NB4 (cell line): ENCODE measurements at places on chromosomes 3 and 15.

- no peak for DNase-seq
Observed at GRCh38 chr15:70562906-70563305, 200.5 kb downstream of the UACA start.

DNA sequence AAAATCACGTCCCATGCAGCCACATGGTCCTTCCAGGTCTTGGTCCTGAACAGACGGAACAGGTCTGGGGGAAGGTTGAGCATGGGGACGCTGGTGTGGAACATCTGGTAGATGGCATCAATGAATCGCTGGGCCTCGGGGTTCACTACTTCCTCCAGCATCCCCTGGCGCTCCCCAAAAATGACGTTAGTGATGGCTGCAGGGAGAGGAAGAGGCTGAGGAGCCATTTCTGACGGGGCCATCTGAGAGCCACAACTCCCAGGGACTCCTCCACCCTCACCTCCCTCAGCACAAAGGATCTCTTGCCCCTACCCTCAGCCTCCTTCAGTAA is 23.7 kb downstream of the CYP11A1 start:
- DNase-seq: no peak

- DNase-seq: no peak
Observed at GRCh38 chr15:61729646-61730045, 330.6 kb downstream of the VPS13C start.

GRCh38 chr3:72665701-72666446 is 182.4 kb downstream of the SHQ1 start:
- peak; percentile 33 for DNase-seq

DNA sequence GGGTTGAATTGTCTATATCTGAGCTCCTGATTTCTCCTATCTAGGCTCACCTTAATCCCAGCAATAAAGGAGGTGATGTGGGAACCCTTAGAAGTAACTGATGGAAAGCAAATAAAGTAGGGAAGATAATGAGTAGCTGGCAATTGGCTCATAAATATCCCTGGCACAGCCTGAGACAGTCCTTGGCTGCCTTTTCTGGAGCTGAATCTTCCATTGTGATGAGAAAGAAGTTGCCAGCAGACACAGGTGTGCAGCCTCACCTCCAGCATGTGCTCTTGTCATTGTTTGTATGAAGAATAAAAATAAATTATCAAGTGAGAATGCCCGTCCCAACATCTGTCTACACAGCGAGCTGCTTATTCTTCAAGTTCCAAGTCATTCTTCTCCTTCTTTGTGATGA is 53.2 kb upstream of the RASGRP1 start:
- no peak for DNase-seq

DNA sequence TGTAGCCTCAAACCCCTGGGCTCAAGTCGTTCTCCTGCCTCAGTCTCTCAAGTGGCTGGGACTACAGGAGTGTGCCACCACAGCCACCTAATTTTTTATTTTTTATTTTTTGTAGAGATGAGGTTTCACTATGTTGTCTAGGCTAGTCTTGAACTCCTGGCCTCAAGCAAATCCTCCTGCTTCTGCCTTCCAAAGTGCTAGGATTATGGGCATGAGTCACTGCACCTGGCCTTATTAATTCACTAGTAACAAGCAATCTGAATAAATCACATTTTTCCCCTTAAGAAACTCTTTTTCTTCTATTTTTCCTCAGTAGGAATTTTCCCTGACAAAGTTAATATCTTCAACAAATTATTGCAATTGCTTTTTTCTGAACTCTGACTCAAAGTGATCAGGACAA is 336.9 kb downstream of the NLGN1 start:
- no peak for DNase-seq

DNA sequence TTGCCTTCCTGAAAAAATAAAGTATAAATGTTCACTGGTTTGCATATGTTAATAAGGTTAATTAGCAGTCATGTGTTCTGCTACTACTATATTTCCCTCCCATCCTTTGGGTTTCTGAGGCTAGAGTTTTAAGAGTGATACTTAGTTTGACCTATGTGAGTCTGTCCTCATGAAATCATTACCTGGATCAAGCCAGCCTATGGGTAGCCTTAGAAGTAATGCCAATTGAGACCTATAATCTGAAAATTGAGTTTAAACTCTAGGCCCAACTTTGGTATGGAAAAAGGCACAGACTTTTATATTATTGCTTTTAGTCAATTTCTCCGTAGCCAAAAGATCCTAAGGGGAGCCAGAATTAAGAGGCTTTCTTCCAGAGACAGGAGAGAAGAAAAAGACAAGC is 18.4 kb upstream of the SOX2 start:
- DNase-seq: no peak

DNA sequence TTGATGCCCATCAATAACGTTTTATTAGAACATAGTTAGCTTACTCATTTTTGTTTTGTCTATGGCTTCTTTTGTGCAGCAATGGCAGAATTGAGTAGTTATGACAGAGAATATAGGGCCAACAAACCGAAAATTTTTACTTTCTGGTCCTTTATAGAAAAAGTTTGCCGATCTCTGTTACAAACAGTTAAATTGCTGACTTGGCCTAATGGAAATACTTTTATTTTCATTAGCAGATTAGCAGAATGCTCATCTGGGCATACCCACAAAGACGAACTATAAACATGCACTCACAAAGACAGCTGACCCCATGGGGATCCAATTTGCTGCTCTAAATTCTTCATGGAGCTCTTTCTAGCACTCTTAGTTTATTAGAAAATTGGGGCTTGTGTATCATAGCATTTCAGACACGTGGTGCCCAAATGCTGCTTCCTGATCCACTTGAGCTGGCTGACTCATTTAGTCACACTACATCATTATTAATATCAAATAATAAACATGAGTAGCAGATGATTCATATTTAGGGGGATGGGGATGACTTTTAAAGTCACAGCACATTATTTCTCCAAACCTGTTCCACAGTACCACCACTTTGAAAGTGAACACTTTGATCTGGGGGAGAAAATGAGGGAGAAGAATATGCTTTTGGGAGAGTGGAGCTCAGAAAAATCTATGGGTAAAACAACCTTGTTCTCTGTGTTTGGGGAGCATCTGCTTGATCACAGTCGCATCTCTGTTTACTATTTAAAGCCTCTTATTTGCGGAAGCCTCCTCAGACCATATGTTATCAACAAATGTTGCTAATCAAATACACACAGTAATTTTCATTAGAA is 228.1 kb upstream of the FEZF2 start:
- DNase-seq: no peak

DNA sequence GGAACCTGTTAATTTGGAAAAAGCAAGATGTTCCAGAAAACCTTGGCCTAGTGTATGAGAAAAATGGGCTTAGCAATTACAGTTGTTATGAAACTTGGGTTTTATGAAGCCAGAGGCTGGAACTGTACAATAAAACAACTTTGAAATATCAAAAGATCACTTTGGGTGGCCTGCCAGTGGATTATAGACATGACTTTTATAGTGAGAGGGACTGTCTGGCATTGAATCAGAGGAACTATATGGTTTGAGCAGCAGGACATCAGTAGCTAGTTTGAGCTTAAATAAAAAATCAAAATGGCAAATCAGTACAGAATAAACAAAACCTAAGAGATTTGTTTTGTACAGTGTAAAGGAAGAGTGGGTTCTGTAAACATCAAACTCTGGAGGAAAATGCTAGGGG is 115.0 kb upstream of the PTPRG start:
- no peak for DNase-seq

- no peak for DNase-seq
Observed at GRCh38 chr15:93179700-93180102, 90.7 kb upstream of the RGMA start.

GRCh38 chr3:62368705-62369475 is 4.5 kb downstream of the FEZF2 start:
- no peak for DNase-seq

DNA sequence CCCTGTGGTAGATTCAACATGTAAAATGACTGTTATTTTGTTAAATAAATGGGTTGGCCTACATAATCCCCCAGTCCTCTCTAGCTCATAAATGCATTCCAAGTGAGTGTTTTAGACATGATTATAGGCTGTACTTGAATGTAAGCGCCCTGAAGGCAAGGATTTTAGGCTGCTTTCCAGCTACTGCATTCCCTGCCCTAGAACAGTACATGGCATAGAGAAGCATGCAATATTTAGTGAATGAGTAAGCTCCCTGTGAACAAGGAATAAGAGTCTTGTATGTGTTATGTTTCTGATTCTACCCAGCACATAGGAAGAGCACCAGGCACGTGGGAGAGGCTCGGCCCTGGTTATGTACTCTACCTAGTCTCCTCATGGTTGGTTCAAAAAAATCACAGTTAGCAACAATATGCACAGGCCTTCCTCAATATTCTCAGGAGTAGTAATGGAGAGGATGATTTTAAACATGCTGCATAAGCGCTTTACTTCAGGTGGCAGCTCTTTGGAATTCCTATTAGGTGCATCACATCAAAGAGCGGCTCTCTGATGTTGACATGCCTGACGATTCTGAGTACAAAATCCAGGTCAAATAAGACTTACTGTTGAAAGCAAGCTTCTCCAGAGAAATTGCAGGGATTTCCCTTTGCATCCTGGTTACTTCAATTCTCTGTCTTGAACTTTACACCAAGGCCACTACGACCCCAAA is 456.6 kb downstream of the MAGI1 start:
- no peak for DNase-seq

DNA sequence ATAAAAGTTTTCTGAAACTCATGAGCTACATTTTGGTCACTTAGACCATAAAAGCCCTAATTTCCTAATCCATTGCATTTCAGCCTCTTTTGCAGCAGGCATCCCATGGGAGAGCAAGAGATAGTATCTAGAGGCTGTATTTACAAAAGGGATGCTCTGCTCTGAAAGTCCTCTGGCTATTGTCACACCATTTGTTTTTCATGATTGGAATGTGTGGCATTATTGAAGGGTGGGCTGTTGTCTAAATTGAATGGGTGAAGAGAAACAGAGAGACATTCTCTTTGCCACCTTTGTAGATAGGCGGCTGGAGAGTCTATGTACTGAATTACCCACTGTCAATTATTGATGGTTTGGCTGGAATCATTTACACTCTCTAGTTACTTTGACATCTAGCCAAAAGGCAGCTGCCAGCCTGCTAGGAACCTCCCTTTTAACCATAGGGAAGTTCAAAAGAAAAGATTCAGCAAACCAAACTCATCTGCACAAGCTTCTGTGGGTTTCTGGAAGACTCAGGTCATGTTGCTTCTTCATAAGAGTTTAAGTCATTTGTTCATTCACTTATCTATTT is 89.8 kb upstream of the RARB start:
- DNase-seq: no peak

GRCh38 chr3:180888992-180889560 is 23.4 kb upstream of the FXR1 start:
- no peak for DNase-seq

DNA sequence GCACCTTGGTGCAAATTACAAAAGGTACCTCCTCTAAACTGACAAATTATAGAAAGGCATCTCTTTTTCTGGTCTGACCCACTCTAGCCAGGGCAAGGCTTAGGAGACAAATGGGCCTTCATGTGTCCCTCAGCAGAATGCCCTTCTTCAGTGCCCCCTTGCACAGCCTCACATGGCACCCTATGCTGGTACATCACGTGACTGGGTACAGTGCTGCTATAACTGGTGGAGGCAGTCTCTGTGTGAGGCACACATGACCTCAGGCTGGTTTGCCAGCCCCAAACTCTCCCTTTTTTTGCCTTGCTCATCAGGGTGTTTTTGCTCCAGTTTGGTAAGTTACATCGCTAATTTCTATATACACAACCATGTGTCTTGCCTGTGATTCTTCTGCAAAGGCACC is 3.1 kb downstream of the CLEC3B start:
- DNase-seq: no peak

- DNase-seq: no peak
Observed at GRCh38 chr3:197460639-197461038, 95.1 kb downstream of the BDH1 start.

DNA sequence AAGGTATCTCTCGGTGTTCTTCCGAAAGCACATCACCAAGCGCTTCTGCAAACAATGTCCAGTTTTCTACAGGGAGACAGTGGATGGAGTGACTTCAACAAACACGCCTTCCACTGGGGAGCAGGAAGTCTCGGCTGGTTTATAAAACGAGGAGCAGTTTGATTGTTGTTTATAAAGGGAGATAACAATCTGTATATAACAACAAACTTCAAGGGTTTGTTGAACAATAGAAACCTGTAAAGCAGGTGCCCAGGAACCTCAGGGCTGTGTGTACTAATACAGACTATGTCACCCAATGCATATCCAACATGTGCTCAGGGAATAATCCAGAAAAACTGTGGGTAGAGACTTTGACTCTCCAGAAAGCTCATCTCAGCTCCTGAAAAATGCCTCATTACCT is 4.6 kb downstream of the CCR2 start:
- no peak for DNase-seq

GRCh38 chr3:81740731-81741130 is 20.7 kb downstream of the GBE1 start:
- no peak for DNase-seq

DNA sequence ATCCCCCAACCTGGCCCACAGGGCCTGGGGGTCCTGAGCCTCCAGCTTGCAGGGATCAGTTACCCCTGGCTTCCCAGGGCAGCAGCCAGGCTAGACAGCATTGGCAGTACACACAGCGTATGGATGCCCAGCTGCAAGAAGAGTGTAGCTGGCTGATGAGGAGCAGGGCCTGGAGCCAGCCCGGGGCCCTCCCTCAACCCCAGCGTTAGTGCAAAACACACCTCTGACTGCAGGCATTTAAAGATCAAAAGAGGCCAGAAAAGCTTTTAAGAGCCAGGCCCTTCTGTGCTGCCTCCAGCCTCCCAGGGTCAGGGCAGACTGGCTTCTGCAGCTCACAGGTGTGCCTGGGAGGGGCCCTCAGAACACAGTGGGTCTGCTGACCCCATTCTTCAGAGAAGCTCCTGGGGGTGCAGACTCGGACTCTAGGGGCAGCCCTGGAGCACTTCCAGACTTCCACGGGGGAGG is 110.6 kb downstream of the ETFA start:
- no peak for DNase-seq

GRCh38 chr3:53850895-53851294 is 4.5 kb downstream of the IL17RB start:
- DNase-seq: no peak

- peak; percentile 60 for DNase-seq
Observed at GRCh38 chr3:107690522-107691138, 167.9 kb downstream of the BBX start.

GRCh38 chr15:68347392-68347791 is 69.8 kb downstream of the FEM1B start:
- no peak for DNase-seq

GRCh38 chr3:13689373-13690260 is 140.7 kb downstream of the FBLN2 start:
- DNase-seq: no peak

GRCh38 chr3:32004113-32004765 is 22.7 kb downstream of the ZNF860 start:
- no peak for DNase-seq

DNA sequence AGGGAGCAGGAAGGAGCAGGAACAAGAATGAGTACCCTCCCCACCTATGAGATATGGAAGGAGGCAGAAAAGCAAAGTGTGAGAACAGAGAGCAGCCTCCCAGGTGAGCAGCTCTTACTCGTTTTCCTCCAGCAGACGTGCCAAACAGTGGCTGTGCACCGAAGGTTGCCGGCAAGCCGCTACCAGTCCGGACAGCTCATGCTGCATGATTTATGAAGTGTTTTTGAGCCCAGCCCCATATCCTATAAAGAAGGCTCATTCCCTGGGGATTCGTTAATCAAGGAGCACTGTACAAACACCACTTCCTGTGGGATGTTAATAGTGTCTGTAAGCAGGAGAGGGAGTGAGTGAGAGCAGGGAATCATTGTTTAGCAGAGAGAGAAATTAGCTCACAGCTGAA is 118.3 kb upstream of the FOXB1 start:
- DNase-seq: peak; percentile 2

GRCh38 chr3:42292009-42292408 is 26.0 kb upstream of the CCK start:
- DNase-seq: no peak

GRCh38 chr3:103991461-103992115 is 1375.1 kb upstream of the ALCAM start:
- DNase-seq: peak; percentile 40
